ENCODE measurements at places on chromosomes 5 and 9. TPM values are rescaled to one million over a fixed set of nuclear protein-coding genes. Genes with fewer than 3 reads are reported as not detected.
A peak's percentile ranks its signal among the peaks of the same experiment; 100 is the strongest.

MPDZ gene
- 41.3 TPM for total RNA-seq

DNA sequence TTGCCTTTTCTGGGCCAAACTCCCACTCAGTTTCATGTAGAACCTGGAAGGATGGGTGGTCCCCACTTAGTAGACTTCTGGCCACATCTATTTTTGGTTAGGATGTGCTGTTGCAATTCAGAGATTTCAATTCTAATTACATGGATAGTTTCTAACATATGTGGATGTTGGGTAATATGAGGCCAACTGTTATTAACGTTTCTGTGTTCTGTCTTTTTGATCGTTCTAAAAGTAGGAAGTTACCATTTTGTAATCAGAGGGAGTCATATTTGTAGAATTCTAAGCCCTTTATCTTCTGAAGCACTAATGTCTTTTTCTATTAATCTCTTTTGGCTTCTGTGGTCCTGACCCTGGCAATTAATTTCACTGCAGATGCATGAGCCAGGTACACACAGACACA lies 141.6 kb upstream of the SPEF2 start:
- H3K27ac ChIP-seq = no peak overlapping the region
- H3K4me3 ChIP-seq = no peak overlapping the region
- H3K36me3 ChIP-seq = no peaks in the 10 kb centered on the region
- H3K27me3 ChIP-seq = no peaks in the 10 kb centered on the region
- H3K4me1 ChIP-seq = no peaks in the 10 kb centered on the region

SPATA31E1 gene
- total RNA-seq = not detected

GRCh38 chr5:64939772-64940510 lies 171.2 kb downstream of the CWC27 start:
- no peak overlapping the region for H3K4me3 ChIP-seq
- no peaks in the 10 kb centered on the region for H3K36me3 ChIP-seq
- DNase-seq = peak; percentile 86

- DNase-seq = no peak
- no peaks in the 10 kb centered on the region for H3K4me1 ChIP-seq
- no peaks in the 10 kb centered on the region for H3K27me3 ChIP-seq
- H3K27ac ChIP-seq = no peak overlapping the region
These were observed 60.4 kb upstream of the GPBP1 start for GRCh38 chr5:57113481-57113880.

CD14 gene
- 26.7 TPM for total RNA-seq

All from thyroid gland (tissue), 4 donors.